Omental fat pad (tissue), 4 donors: ENCODE measurements at places on chromosomes 16 and 17. TPM values are rescaled to one million over a fixed set of nuclear protein-coding genes. Genes with fewer than 3 reads are reported as not detected.

Gene ADGRG1
- total RNA-seq: 54.6 TPM

Gene ATP1B2
- 0.28 TPM for total RNA-seq

Gene GUCY2D
- 0.12 TPM for total RNA-seq

Gene UNK
- 27.4 TPM for total RNA-seq

Gene HOXB1
- not detected for total RNA-seq

Gene CDK12
- 45.6 TPM for total RNA-seq

- DNase-seq: no peak
These were observed 299.7 kb upstream of the FOXF1 start for GRCh38 chr16:86210403-86211193.

DNA sequence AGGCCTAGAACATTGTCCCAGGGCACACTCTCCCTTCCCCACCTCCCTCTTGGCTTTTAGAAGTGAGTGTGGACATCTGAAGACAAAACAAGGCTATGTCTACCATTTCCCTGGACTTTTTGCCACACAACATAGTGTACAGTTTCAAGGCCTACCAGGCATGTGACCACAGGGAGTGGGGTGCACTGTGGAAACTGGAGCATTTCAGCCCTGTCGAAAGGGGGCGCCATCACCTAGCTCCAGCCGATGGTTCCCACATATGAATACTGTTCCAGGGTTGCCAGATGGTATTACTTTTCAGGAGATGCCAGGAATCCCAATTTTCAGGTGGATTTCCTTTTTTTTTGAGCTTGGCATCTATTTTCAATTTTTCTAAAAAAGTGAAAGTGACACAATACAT lies 140.7 kb downstream of the KATNIP start:
- no peak for DNase-seq

- no peak for DNase-seq
These were observed 14.7 kb upstream of the FBXL20 start for GRCh38 chr17:39416141-39416540.

- no peak for DNase-seq
These were observed 21.6 kb upstream of the SHISA9 start for GRCh38 chr16:12879812-12880211.

GRCh38 chr17:79473111-79473875 lies 137.6 kb downstream of the RBFOX3 start:
- DNase-seq: no peak

- no peak for DNase-seq
These were observed 268.0 kb upstream of the TNRC6C start for GRCh38 chr17:77690271-77691161.

- no peak for DNase-seq
These were observed 163.6 kb downstream of the SHISA6 start for GRCh38 chr17:11404431-11405276.
